ENCODE measurements at places on chromosomes 12 and 14.

GRCh38 chr14:99252940-99253868, 18.8 kb downstream of the BCL11B start:
- peak; percentile 69 for DNase-seq

DNA sequence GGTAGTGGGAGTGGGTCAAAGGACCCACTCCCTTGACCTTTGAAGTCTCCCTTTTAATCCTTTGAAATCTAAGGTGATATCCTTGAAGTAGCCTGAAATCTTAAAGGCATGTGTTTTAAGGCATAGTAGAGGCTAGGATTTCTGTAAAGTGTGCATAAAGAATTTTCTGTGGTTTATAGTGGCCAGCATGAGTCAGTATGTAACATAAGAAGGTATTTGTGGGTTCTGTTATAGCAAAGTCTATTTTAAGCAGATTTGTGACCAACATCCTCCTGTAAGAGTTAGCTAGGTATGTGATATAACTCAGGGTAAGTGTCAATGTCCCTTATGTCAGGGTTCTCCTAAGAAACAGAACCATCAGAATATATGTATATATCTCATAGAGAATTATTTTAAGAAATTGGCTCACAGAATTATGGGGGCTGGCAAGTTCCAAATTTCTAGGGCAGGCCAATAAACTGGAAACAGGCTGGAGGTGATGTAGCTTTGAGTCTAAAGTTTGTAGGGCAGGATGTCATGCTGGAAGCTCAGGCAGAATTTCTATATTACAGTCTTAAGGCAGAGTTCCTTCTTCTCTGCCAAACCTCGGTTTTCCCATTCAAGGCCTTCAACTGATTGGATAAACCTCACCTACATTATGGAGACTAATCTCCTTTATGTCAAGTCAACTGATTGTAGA, 18.7 kb upstream of the EPYC start:
- no peak for DNase-seq

DNA sequence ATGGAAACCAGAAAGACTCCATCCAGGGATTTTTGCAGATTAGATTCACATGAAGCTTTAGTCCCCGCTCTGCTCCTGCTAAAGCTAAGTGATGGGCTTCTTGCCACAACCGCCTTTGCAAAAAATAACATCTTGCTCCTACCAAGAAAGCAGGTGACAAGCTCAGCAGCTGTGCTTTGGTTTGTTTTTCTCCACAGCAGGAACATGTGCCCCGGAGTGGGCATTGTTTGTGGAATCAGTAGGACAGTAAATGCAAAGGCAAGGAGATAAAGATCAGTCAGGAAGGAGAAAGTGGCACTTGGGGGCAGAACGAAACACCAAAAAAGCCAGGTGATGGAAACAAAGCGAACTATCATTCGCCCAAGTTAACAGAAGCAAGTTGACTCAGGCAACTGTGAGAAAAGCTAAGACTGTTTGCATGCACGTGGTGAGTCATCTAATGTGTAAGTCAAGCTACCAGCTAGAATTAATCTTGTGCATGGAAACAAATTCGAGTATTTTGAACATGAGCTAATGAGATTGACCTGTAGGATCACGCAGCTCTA, 165.5 kb upstream of the PLXNC1 start:
- peak; percentile 48 for DNase-seq

GRCh38 chr12:56954057-56954957, 3.1 kb downstream of the RDH16 start:
- DNase-seq: no peak

DNA sequence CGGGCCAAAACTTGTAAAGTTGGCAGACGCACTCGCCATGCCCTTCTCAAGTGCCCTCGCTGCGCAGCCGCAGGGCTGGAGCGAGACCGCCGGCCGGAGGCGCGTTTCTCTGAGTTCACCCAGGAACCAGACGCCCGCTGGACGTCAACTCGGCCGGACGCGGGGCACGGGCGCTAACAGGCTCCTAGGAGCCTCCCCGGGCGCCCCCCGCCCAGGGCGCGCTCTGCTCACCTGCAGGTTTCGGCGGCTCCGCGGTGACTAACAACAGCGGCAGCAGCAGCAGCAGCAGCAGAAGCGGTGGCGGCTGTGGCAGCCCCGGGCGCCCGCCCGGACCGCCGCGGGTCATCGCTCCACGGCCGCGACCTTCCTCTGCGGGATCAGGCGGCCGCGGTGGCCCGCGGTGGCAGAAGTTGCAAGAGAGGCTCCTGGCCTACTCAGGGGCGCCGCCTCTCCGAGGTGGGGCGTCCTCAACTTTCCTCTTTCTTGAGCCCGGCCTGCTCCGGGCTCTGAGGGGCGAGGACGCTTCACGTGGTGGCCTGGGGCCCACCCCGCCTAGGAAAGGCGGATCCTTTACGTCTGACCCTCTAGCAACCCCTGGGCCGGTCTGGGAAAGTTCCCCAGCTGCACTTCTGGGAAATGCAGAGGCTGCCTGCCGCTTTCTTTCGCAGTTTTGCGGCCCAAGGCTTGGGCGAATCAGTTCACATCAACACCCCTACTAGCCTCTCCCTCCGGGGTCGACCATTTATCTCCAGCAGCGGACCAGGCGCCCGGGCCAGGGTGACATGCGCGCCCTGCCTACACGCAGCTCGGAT, at the start of gene PLBD1:
Gene PLBD1 (minus strand): TSS at position 533 of the 812 bp plus-strand sequence. CDS start 187 bp downstream, at position 346.
- peak; percentile 28 for DNase-seq

DNA sequence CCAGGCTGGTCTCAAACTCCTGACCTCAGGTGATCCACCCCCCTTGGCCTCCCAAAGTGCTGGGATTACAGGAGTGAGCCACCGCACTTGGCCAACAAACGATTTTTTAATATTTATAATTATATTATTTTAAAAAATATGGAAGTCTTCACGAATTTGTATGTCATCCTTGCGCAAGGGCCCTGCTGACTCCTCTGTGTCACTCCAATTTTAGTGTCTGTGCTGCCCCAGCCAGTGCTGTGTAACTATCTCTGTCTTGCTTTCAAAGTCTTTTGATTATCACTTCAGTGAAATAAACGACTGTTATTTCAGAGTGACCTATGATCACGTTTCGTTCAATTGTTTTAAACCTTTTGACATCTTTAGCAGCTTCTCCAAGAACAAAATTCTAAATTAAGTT, 13.1 kb upstream of the MMP17 start:
- no peak for DNase-seq
